ENCODE measurements at places on chromosomes 5 and 9.

GRCh38 chr5:131256507-131256823 lies 7.4 kb upstream of the CDC42SE2 start:
- DNase-seq: no peak

GRCh38 chr5:143828710-143829109 lies 16.7 kb downstream of the HMHB1 start:
- DNase-seq: no peak

DNA sequence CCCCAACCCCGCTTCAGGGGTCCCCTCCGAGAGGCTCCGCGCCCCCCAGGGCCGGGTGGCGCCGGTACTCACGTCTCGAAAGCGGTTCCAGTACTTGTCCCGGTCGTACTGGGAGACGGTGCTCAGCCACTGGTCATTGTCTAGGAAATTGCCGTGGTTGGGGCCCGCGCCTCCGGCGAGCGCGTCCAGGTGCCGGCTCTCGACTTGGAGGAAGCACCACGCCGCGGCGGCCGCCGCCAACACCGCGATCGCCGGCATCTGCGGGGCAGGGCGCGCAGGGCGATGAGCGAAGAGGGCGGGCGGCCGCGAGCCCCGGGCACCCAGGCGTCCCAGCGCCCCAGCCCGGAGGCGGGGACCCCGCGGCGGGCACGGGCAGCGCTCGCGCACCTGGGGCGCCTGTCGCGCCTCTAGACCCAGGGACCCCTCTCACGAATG lies 808 bp downstream of the SPOCK1 start:
- DNase-seq: no peak

DNA sequence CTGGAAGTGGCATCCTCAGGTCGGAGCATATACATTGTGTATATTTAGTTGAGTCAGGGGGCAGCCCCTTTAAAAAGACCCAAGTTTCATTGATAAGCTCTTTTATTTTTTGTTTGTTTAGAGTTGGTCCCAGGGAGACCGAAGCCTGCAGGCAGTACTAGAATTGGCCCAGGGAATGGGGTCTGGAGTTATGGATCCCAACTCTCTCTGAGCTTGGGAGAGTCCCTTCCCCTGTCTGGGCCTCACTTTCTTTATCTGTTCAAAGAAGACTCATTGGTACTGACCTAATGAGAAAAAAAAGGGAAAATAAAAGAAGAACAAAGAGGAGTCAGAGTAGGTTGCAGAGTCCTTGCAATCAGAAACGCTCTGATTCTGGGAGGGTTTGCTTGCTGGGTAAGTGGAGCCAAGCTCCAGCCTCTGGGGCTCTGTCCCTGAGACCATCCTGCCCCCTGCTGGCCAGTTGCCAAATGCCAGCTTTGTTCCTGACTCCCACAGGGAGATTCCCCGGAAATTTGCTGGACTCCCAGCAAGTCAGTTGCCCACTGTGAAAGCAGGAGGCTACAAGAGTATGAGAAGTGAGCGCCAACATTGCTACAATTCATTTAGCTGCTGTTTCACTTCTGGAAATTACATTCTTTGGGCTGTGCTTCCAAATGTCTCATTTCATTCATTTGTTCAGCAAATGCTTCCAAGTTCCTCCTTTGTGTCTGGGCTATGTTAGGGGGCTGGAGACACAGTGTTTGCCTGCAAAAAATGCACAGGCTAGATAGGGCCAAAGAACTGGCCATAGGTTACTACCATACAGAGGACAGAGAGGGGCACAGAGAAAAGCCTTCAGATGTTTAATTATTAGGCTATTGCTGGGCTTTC lies 156.2 kb downstream of the MELK start:
- peak; percentile 34 for DNase-seq

GRCh38 chr9:17757816-17758215 lies 178.9 kb downstream of the SH3GL2 start:
- no peak for DNase-seq

All from CD4-positive, alpha-beta T cell treated with Interferon gamma for 1 hour (primary cell).